Heart right ventricle (tissue), 16 donors: ENCODE measurements at places on chromosomes 12 and 14. TPM values are rescaled to one million over a fixed set of nuclear protein-coding genes. Genes with fewer than 3 reads are reported as not detected.

B4GALNT3 gene
- polyA plus RNA-seq, result 58.7 TPM

DNA sequence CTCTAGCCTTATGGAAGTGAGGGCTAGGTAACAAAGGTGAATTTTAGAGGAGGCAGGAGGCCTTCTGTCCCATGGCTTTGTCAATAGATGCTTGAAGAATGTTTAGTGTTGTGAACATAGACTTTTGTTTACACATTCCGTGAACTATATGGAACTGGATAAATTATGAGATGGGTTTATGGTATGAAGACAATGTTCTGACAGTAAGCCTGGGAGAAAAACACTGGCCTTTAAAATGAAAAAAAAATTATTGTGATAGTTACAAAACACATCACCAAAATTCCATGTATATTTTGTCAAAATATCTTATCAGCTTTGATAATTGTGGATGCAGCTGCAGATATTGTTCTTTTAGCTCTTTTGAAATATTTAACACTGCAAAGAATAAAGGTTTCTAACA, 251.5 kb upstream of the DCN start:
- no peak overlapping the region for H3K4me3 ChIP-seq
- H3K4me1 ChIP-seq, result no peaks in the 10 kb centered on the region
- no peaks in the 10 kb centered on the region for H3K27me3 ChIP-seq
- H3K27ac ChIP-seq, result no peak overlapping the region

DNA sequence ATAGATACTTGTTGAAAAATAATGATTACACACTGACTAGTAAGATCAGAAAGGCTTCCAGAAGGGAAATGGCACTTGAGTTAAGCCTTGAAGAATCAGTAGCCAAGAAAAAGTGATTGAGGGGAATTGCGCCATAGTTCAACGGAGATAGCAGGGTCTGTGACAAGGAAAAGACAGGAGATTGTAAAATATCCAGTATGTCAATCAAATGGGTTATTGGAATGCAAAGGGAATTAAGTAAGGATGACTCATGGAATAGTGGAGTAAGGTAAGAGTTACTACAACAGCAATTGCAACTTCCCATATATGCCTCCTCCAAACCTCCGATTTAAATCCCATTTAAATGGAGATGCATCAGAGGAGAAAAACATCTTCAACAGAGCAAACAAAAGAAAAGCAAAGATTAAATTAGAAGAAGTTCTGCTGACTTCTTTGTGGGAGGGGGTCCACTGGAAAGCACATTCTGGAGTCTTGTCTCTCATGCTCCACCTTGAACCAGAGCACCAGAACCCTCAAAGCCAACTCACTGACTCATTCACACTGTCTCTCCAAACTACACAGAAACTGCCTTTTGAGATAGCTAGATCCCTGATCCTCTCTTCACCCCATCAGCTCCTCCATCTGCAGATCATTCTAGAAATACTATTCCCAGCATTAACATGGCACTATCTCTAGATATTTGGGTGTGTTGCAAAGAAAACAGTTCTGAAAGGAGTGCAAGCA, 138.2 kb downstream of the NUAK1 start:
- no peak for DNase-seq
- no peak overlapping the region for H3K4me3 ChIP-seq
- no peak overlapping the region for H3K27ac ChIP-seq
- H3K36me3 ChIP-seq, result no peaks in the 10 kb centered on the region
- H3K27me3 ChIP-seq, result no peaks in the 10 kb centered on the region

DNA sequence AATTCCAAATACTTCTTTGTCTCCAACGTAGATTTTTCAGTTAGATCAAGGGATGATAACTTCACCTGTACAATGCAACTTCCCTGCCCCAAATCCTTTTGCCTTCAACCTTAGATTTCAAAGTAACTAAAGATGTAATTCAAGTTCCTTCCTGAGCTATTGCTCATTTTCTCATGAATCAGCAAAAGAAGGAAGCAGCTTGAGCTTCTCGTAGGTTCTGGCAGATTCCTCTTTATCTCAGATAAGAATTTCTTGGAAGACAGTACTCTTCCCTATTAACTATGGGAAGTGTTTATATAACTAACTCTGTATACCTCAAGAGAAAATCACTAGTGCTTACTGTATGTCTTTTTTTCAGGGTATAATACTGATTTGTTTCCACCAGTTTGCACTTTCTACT, 203.8 kb downstream of the RASSF9 start:
- H3K4me1 ChIP-seq, result no peaks in the 10 kb centered on the region
- H3K4me3 ChIP-seq, result no peak overlapping the region
- no peak for DNase-seq
- no peaks in the 10 kb centered on the region for H3K27me3 ChIP-seq
- no peaks in the 10 kb centered on the region for H3K36me3 ChIP-seq
- no peak overlapping the region for H3K27ac ChIP-seq

SIX6 gene
- not detected for polyA plus RNA-seq

ITFG2 gene
- polyA plus RNA-seq, result 10.4 TPM

DNA sequence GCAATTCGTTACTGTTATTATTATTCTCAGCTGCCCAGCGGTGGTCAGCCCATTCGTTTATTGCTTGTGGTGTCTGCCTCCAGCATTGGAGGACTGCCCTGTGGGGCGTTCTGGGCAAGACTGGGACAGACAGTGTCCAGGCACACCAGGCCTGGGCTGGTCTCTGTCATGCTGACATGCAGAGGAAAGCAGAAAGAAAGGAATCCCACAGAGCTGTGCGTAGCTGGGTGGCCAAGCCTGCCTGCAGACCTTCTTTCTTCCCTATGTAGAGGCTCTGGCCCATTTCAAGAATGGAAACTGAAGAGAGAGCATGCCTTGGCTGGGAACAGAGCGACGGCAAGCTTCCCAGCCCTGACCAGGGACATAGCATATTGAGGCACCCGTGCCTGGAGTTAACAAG, 525.3 kb upstream of the TBX3 start:
- H3K36me3 ChIP-seq, result no peaks in the 10 kb centered on the region
- peaks cover 12% of the 10 kb centered on the region for H3K4me1 ChIP-seq
- H3K27ac ChIP-seq, result no peak overlapping the region
- H3K4me3 ChIP-seq, result no peak overlapping the region

TAS2R8 gene
- not detected for polyA plus RNA-seq

SLC25A21 gene
- 0.29 TPM for polyA plus RNA-seq

SMIM41 gene
- 0.29 TPM for polyA plus RNA-seq

CISTR gene
- 1.7 TPM for polyA plus RNA-seq

GRCh38 chr12:119631930-119632678, 35.8 kb upstream of the PRKAB1 start:
- H3K27me3 ChIP-seq, result no peaks in the 10 kb centered on the region
- no peak overlapping the region for H3K27ac ChIP-seq
- H3K36me3 ChIP-seq, result no peaks in the 10 kb centered on the region

GRCh38 chr14:37118673-37119366, 53.6 kb downstream of the SLC25A21 start:
- DNase-seq, result no peak
- H3K27me3 ChIP-seq, result no peaks in the 10 kb centered on the region
- no peaks in the 10 kb centered on the region for H3K36me3 ChIP-seq
- H3K27ac ChIP-seq, result no peak overlapping the region

DNA sequence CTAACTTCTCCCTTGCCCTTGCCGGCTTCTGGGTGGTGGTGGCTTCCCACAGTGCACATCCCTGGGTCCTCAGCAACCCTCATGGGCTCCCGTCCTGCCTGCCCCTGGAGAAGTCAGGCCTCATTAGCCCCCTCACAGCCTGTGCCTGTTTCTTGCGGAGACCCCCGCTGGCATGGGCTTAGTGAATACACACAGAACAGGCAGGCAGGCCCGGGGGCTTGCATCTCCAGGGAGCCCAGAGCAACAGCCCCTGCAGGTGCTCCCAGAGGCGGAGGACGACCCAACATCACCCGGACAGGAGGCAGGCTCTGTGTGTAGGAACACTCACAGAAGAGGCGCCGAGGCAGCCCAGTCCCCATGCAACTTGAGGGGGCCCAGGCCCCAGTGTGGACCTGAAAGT, 25.1 kb upstream of the FBRSL1 start:
- H3K4me1 ChIP-seq, result no peaks in the 10 kb centered on the region
- no peaks in the 10 kb centered on the region for H3K36me3 ChIP-seq
- no peak for DNase-seq
- no peak overlapping the region for H3K27ac ChIP-seq
- H3K27me3 ChIP-seq, result peaks cover 30% of the 10 kb centered on the region
- no peak overlapping the region for H3K4me3 ChIP-seq

- peaks cover 32% of the 10 kb centered on the region for H3K4me1 ChIP-seq
- H3K27me3 ChIP-seq, result peaks cover under 1% of the 10 kb centered on the region
Measured at GRCh38 chr12:49871263-49871561, 28.3 kb upstream of the BCDIN3D start.

GRCh38 chr12:43578782-43579181, 26.8 kb upstream of the ADAMTS20 start:
- no peak overlapping the region for H3K27ac ChIP-seq
- H3K4me1 ChIP-seq, result no peaks in the 10 kb centered on the region
- DNase-seq, result no peak
- peaks cover 4% of the 10 kb centered on the region for H3K27me3 ChIP-seq
- no peak overlapping the region for H3K4me3 ChIP-seq
- H3K36me3 ChIP-seq, result no peaks in the 10 kb centered on the region

DNA sequence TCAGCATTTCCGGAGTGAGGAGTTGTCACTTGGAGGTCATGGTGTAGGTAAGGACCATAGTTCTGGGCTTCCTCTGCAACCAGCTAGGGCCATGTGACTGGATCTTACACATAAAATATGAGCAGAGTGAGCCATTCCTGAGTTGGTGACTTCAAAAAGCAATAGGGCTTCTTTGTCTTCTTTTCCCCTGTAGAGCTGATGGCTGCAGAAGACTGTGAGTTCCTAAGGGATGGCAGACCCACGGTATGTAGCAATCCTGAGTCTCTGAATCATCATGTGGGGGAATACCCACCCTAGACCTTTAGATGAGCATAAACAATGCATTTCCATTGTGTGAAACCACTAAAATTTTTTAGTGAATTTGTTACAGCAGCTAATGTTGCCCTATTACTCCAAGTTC, 151.1 kb upstream of the TBX3 start:
- no peaks in the 10 kb centered on the region for H3K27me3 ChIP-seq
- H3K4me1 ChIP-seq, result no peaks in the 10 kb centered on the region
- H3K4me3 ChIP-seq, result no peak overlapping the region
- H3K36me3 ChIP-seq, result no peaks in the 10 kb centered on the region

PLXNC1 gene
- 1.1 TPM for polyA plus RNA-seq

GRCh38 chr14:34678306-34678705, 36.1 kb downstream of the CFL2 start:
- no peaks in the 10 kb centered on the region for H3K36me3 ChIP-seq
- H3K4me1 ChIP-seq, result no peaks in the 10 kb centered on the region
- H3K4me3 ChIP-seq, result no peak overlapping the region

TMPRSS12 gene
- not detected for polyA plus RNA-seq

REM2 gene
- polyA plus RNA-seq, result 0.22 TPM

DNA sequence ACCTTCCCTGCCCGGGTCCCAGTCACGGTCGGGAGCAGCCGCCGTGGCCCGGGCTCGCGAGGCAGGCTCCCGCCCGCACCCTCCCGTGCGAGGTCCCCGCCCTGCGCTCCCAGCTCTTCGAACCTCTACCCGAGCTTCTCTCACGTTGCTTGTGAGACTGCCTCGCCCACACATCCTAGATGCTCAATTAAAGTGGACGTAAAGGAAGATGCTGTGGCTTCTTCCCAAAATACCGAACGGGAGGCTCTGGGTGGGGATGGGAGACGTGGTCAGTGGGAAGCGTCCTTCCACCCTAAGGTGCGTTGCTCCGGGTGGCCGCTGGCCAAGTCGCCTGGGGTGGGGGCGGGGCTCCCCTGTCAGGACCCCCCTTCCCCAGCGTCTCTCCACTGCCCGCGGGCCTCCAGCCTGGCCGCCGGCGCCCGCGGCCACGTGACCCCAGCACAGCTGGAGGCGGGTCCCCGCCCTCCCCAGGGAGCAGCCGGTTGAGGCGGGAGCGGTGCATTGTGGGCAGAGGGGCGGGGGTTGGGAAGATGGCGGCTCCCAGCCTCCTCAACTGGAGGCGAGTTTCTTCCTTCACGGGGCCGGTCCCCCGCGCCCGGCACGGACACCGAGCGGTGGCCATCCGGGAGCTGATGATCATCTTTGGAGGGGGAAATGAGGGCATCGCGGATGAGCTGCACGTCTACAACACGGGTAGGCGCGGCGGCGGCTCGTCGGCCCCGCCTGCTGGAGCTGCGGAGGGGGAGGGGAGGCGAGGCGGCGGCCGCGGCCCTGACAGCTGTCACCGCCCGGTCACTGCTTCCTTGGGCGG, at the start of gene HCFC2:
TSS of gene HCFC2 (plus strand) at position 501 of the 811 bp plus-strand sequence. CDS start at position 531, 30 bp downstream.
- peak within 1 kb of the TSS; percentile 86 for H3K27ac ChIP-seq
- H3K4me3 ChIP-seq, result peak within 1 kb of the TSS; percentile 67
- peaks cover 23% of the 10 kb centered on the region for H3K36me3 ChIP-seq
- H3K27me3 ChIP-seq, result no peaks in the 10 kb centered on the region

- H3K4me1 ChIP-seq, result peaks cover 5% of the 10 kb centered on the region
- no peak for DNase-seq
- H3K4me3 ChIP-seq, result no peak overlapping the region
- H3K36me3 ChIP-seq, result no peaks in the 10 kb centered on the region
- no peaks in the 10 kb centered on the region for H3K27me3 ChIP-seq
- H3K27ac ChIP-seq, result no peak overlapping the region
Measured at GRCh38 chr14:101828046-101828445, 66.5 kb downstream of the PPP2R5C start.

SLC15A4 gene
- 15.6 TPM for polyA plus RNA-seq

DNA sequence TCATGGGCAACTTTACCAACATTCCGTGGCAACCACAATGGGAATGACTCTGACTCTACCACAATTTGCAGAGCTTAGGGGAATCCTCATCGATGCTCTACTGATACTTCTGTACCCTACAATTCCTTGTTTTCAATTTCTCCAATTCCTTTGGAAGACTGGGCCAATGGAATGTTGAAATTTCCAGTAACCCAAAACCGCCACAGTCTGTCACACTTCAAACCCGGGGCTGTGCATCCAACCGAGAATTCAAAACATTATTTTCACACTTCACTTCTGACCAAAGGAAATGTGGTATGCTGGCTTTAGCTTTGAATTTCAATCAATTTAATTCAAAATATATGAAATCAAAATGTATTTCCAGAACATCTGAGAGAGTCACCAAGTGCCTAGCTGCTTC, 951.4 kb downstream of the VRK1 start:
- no peak for DNase-seq
- H3K36me3 ChIP-seq, result no peaks in the 10 kb centered on the region
- no peaks in the 10 kb centered on the region for H3K27me3 ChIP-seq
- H3K4me3 ChIP-seq, result no peak overlapping the region

AQP2 gene
- polyA plus RNA-seq, result 0.04 TPM

GRCh38 chr14:104800015-104800770, 708 bp upstream of the ZBTB42 start:
- H3K4me3 ChIP-seq, result peak overlapping the region; percentile 61
- DNase-seq, result peak; percentile 90
- H3K27ac ChIP-seq, result peak overlapping the region; percentile 99
- H3K4me1 ChIP-seq, result peaks cover 62% of the 10 kb centered on the region
- H3K27me3 ChIP-seq, result no peaks in the 10 kb centered on the region

GRCh38 chr12:64142382-64142781, 79.7 kb downstream of the KICS2 start:
- H3K27me3 ChIP-seq, result no peaks in the 10 kb centered on the region
- H3K27ac ChIP-seq, result no peak overlapping the region
- H3K4me1 ChIP-seq, result no peaks in the 10 kb centered on the region
- peaks cover 21% of the 10 kb centered on the region for H3K36me3 ChIP-seq
- H3K4me3 ChIP-seq, result no peak overlapping the region

GRCh38 chr14:50025073-50025472, 91.3 kb downstream of the VCPKMT start:
- no peaks in the 10 kb centered on the region for H3K27me3 ChIP-seq
- no peaks in the 10 kb centered on the region for H3K4me1 ChIP-seq
- H3K27ac ChIP-seq, result no peak overlapping the region
- no peak for DNase-seq
- H3K36me3 ChIP-seq, result no peaks in the 10 kb centered on the region
- no peak overlapping the region for H3K4me3 ChIP-seq

GRCh38 chr14:85010186-85010585, 519.8 kb upstream of the FLRT2 start:
- no peaks in the 10 kb centered on the region for H3K27me3 ChIP-seq
- no peaks in the 10 kb centered on the region for H3K36me3 ChIP-seq
- no peak overlapping the region for H3K27ac ChIP-seq
- no peak for DNase-seq
- H3K4me3 ChIP-seq, result no peak overlapping the region
- H3K4me1 ChIP-seq, result no peaks in the 10 kb centered on the region
